GM12892 (cell line): ENCODE measurements at places on chromosomes 1 and 21.

DNA sequence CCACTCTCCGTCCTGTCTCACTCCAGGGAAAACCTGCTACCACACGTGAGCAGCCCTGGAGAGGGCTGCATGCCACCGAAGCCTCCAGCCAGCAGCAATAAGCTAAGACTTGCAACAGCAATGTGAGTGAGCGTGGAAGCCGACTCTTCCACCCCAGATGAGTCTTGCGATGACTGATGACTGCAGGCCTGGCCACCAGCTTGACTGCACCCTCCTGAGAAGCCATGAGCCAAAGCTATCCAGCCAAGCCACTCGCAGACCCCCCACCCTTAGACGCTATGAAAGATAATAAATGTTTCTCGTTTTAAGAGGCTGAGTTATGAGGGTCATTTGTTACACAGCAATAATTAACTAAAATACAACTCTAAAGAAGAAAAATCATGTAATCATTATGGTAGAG is 118.6 kb upstream of the GALNT2 start:
- DNase-seq: no peak

GRCh38 chr1:212700223-212700891 is 717 bp upstream of the BATF3 start:
- no peak for DNase-seq

DNA sequence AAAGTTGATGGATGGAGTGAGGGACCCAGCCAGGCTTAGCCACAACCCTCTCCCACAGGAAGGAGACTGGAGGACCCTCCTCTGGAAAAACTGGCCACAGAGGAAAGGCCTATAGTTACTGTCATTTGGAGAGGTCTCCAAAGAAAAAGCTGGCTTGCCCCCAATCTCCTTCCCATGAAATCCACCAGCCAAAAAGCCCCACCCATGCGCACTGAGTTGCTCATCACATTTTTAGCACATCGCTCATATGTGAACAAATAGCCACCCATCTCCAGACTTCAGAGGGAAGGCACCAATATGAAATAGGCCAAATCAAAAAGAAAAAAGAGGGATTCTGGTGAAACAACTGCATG is 36.9 kb upstream of the QSOX1 start:
- DNase-seq: no peak

DNA sequence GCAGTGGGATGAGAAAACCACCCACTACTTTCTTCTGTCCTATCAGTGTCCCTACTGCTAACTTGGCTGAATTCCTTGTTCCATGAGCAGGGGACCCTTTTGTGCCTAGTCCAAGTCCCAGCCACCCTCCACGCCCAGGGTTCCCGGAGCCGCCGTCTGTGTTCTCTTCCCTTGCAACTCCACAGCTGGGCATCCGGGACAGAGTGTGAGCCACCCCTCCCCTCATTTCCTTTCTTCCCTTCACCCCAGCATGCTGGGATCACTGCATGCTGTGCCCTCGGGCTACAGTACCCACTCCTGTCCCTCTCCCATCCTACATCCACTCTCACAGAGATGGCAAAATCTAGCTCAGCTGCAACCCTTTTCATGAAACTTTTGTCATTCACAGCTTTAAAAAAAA is 44.5 kb downstream of the PGBD5 start:
- DNase-seq: no peak

DNA sequence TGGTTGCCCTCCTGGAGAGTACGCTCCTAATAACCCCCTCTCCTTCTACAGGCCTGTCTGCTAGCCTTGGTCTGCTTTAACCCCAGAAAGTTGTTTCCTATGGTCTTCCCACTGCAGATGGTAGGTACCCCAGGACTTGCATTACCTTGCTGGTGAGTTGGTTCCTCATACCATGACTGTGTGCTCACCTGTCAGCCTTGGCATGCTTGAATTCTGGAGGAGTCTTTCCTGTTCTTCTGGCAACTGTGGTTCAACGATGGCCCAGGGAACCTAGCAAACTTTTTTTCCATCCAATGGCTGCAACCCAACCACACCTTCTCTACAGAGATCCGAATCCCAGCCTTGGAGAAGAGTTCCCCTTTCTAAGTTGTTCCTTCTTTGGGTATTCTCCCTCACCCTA is 36.9 kb downstream of the RPS6KC1 start:
- DNase-seq: no peak

GRCh38 chr1:25890239-25891034 is 14.9 kb upstream of the PAQR7 start:
- no peak for DNase-seq

GRCh38 chr1:162022626-162023025 is 1.0 kb downstream of the OLFML2B start:
- DNase-seq: no peak
